ENCODE measurements at places on chromosomes 2 and 18.

GRCh38 chr2:194706179-194706578, 950.8 kb upstream of the SLC39A10 start:
- DNase-seq, result no peak

- DNase-seq, result no peak
Observed at GRCh38 chr18:45328811-45329210, 286.5 kb upstream of the SLC14A2 start.

DNA sequence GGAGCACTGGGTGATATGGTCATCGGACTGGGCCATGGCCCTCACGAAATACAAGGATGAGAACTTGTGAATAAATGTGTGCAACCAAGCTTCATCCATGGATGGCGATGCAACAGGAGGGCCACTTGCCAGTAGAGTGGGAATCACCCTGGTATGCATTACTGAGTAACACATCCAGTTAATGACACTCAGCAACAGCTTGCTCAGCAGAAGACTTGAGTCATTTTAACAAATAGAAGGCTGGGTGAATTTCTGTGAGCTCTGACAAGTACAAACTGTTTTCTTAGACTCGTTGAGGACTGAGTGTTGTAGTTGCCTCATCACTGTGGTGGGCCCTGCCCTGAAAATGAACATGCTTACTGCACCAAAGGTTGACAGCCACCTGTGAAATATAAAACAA, 221.6 kb downstream of the NCKAP5 start:
- DNase-seq, result no peak

GRCh38 chr18:61946449-61946848, 53.6 kb upstream of the RNF152 start:
- DNase-seq, result no peak

DNA sequence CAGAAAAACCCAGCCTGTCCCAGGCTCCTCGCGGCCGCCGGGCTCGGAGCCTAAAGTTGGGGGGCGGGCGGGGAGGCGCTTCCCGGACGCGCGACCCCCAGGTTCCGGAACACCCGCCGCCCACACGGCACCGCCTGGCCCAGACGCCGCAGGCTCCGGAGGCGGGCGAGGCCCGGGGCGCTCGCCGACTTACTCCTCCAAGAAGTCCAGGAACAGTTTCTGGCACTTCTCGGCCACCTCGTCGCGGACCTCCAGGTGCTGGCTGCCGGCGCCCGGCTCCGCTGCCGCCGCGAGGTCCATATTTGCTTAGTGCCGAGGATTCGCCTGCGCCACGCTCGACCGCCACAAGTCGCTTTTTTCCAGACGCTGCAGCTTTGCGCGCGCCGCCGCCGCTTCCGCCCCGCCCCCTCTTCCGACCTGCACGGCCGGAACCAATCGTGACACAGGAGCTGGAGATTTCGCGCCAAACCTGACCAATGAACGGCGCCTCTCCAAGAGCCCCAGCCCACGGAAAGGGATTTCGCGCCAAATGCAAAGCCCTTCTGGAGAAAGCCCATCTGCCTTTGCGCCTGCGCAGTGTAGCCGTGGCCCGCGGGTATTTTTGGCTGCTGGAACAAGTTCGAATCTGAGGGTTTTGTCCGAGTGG, at the start of gene MCM6:
TSS of gene MCM6 (minus strand) at position 378 of the 646 bp plus-strand sequence. CDS start at position 300, 78 bp downstream.
- DNase-seq, result peak; percentile 100

DNA sequence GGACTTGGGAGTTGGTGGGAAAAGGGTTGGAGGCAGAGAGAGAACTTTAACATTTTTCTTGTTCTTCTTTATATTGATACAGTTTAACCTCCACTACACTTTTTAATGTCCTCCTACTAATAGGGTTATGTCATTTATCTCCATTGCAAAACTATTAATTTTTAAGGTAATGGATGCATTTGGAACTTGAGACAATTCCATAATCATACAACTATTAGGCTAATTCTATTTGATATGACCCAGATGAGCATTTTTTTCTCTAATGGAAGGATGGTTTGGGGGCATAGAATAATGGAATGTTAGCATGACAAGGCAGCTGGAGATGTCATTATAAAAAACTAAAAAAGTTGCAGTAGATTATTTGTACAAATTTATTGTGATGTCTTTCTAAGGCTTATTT, 239.2 kb upstream of the KCNJ3 start:
- DNase-seq, result no peak

DNA sequence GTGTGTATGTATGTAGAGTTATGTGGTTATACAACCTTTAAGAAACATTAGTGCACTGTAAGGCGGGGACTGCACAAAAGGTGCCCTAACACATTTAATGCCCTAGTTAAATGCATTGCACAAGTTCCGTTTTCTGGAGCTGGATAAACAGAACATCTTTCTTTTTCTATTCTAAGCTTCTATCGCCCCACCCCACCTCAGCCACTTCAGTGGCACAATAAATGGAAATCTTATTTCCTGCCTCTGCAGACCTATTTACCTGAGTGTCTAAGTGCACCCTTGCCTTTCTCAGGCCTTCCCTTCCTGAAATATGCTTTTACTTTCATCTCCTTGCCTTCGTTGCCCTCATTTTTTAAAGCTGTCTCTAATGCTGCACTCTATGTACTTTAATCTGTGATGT, 123.5 kb downstream of the TANC1 start:
- no peak for DNase-seq

GRCh38 chr18:32450026-32450691, 20.5 kb downstream of the GAREM1 start:
- DNase-seq, result no peak

- no peak for DNase-seq
Observed at GRCh38 chr2:45675263-45675812, 23.9 kb downstream of the PRKCE start.

GRCh38 chr2:68745006-68745405, 10.4 kb downstream of the ARHGAP25 start:
- peak; percentile 90 for DNase-seq

DNA sequence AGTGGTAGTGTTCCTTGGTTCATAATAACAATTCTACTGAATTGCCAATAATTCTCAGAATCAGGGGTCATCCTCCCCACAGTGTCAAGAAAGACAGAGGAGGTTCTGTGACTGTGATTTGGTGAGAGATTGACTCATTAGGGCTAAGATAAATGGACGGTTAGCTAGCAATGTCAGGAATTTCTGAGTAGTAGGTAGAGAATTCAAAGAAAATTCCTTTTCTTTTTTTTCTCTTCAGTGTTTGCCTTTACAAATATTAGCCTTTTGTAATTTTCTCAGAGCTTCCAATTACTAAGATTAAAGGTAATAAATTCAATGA, 16.8 kb upstream of the CRIM1 start:
- no peak for DNase-seq

DNA sequence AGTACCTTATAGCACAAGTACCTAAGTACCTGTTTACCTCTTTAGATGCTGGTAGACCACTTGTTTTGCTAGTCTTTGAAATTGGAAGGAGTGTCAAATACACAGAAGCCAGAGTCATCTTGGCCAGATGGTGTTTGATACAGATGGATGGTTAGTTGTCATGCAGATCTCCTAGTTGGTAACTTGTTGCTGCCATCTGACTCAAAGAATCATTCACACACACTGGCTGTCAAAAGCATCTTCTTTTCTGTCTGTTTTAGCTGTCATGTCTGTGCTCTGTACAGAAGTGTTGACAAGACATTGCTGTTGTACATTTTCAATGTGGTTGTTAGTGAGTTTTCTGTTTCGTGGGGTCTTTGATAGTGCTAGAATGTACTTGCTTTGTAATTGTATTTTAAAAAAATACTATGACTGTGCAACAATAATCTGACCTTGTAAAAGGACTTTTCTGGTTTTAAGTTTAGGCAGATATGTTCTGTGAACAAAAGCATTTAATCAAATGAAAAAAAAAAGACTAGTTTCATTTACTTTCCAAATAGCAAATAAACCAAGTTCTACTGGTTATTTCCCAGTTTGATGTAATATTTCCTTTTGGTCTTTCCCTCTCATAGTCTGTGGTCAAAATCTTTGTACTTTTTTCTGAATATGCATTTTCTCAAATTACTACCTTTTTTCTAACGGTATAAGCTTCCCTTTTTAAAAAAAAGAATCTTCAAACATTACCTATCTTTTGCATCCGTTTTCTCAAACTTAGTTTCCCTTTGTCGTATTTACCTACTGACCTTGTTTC, 39.9 kb downstream of the TANK start:
- DNase-seq, result peak; percentile 51

DNA sequence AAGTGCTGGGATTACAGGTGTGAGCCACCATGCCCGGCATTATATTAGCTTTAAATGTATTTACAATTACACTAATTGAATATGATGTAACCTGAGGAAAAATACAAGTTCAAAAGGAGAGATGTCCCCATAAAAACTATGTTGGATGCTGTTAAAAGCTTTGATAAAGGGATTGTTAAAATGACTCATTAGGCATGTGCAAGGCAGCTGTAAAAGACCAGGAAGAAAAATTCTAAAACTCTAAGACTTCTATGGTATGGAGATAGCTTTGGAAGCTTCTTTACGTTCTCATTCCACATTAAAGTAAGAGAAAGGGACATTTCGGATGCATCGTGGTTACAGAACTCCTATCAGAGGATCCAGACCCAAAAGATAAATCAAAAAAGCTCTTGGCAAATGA, 50.3 kb downstream of the CYB5A start:
- no peak for DNase-seq

GRCh38 chr2:29114586-29114945, 649 bp upstream of the CLIP4 start:
- DNase-seq, result no peak

DNA sequence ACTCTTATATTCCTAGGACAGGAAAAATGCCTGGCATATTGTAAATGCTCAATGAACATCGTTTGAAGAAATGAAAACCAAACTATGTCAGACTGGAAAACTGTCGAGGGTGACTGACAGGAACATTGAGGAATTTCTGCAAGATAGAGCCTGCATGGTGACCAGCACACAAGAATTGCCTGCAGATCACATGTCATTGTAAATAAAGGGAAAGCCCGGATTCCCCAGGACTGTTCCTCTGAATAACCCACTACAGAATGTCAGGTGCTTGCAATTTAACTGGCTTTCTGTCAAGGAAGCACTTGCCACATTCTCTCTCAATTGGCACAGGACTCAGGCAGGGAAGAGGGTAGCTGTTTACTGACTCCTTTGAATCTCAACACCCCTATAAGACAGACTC, 129.0 kb upstream of the REG3G start:
- no peak for DNase-seq

DNA sequence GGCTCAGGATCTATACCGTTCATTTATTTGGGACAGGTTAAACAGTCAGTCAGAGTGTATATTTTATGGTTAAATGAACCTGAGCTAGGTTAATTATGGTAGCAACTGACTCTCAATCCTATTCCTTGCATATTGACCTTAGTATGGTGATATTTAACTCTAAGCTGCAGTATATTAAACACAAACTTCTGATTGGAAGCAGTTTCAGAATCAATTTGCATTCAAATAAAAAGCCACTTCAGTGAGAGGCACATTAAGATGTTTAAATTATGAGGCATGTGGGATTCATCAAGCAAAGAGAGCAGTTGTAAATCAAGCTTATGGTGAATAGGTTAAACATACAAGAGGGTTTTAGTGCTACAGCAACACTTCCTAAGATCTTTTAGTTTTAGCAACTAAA, 40.4 kb downstream of the FRZB start:
- DNase-seq, result no peak

DNA sequence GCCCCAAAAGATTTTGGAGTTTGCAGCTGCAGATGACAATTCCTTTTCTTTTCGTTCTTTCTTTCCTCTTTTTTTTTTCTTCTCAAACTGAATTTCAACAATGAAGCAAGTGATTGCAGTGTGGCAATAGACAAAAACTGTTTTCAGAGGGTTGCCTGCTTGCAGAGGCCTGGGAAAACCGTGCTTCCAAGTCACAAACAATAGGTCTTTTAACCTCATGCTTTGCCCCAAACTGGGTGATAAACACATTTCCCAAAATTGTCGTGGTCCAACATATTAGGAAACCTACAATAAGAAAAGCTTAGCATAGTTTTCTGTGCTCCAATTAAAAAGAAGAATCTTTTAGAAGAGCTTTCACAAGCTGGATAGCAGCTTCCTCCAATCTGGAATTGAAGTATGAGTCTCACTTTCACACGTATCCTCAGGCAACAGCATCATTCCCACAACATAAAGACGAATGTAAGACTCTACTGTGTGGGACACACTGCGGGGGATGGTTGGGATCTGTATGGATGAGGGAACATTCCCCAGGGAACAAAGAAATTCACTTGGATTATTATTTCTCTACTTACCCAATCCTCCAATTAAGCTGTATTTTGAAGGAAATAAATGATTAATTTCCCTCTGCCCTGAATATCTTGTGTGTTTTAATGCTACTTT, 656.1 kb downstream of the RNF144A start:
- DNase-seq, result no peak

DNA sequence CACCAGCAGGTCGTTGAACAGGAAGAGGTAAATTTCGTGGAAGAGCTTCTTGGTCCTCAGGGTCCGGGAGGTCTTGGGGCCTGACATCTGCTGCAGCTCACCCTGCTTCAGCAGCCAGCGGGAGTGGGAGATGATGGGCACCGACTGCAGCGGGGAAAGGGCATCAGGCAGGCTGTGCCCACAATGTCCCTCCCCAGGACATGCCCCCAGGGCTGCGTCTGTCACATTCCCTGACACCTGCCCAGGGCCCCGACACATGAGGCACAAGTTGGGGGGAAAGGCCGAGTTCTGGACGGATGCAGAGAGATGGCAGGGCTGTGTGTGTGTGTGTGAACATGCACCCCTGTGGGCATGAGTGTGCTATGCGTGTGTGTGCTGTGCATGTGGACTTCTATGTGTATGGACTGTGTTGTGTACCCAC, 13.9 kb downstream of the SNORC start:
- DNase-seq, result no peak

DNA sequence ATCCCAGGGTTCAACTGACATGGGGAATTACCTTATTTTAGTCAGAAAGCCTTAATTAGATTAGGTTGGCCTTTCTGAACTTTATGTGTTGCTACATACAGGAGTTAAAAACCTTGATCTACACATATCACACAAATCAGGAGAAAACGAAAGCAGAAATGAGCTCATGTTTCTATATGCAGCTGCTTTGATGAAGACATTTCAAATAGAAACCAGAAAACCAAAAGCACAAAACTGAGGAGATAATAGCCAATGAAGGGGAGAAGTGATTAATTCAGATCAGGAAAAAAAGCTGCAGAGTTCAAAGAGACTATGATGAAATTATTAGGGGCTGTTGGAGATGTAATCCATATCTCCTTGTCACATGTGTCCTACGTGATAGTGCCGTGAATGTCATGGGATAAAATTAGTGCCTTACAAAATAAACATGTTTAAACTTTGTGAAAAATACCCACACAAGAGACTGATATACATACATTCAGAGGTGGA, 255.0 kb downstream of the CAMKMT start:
- peak; percentile 68 for DNase-seq

DNA sequence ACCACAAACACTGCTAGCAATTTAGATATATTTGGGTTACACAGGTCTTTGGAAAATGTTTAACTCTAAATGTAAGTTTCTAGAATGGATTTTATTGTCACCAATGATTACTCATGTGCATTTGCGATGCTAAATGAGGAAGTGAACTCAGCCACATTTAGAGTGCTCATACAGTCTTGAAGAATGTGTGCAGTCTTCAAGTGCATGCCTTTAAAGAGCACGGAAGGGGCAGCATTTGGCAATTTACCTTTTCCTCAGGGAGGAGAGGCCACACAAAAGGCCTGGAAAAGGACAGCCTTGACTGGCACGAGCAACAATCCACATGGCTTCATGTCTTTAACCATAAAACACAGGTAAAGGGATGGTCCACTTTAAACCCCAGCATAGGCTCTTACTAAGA, 78.5 kb upstream of the STK17B start:
- no peak for DNase-seq

All from activated CD4-positive, alpha-beta T cell treated with anti-CD3 and anti-CD28 coated beads, Interleukin-10, Interleukin-2, amounts not matched to agents 100 ng/mL and 50 ng/mL, durations not matched to agents 16 hours and 8 hours (primary cell).